ENCODE measurements at places on chromosomes 13 and 19.

- peak; percentile 59 for DNase-seq
These were observed 68.6 kb downstream of the RASA3 start for GRCh38 chr13:114063545-114064449.

GRCh38 chr19:10020851-10021250 is 7.6 kb downstream of the RDH8 start:
- DNase-seq, result no peak

DNA sequence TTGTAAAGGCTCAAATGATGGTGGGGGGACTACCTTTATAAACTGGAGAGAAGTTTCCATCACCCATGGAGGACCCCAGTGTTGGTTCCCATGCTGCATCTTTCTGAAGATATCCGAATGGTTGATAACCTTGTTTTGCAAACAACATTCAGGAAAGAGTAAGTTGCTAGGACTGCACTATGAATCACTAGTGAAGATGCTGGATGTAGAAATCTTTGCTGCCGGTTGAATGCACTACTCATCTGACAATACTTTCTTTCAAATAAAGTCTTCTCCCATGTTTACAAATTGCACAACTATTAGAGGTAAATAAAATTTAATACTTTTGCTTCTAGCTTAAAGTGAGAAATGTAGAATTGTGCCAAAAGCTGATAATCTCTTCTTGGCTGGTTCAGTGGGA is 198.4 kb upstream of the SLITRK6 start:
- DNase-seq, result no peak

DNA sequence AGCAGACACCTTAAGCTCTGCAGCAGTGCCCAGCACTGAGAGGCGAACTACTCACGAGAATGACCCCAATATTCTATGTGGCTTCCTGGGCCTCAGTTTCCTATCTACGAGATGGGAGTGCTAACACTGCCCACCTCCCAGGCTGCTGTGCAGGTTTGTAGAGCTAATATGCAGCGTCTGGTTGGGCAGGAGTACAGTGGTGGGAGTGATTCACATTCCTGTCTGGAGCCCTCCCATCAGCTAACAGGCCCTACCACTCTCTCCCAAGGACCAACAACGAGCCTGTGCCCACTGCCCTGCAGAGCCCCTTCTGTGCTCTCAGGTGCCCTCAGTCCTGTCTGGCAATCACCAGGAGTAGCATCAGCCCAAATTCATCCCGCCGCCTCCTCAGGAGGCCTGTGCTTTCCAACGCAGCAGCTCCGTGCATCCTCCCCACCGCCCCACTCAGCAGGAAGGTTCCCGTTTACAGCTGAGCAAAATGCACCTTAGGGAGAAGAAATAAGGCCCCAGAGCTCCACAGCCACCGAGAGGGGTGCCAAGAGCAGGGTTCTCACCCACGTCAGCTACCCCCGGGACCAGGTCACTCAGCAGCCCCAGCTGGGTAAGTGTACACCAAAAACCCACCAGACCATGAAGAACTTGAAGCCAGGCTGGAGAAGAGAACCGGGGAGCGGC is 6.6 kb downstream of the AKT2 start:
- DNase-seq, result no peak

GRCh38 chr13:89746554-89746953 is 1600.9 kb upstream of the MIR17HG start:
- no peak for DNase-seq

GRCh38 chr13:49840675-49841074 is 48.2 kb upstream of the KPNA3 start:
- DNase-seq, result no peak

DNA sequence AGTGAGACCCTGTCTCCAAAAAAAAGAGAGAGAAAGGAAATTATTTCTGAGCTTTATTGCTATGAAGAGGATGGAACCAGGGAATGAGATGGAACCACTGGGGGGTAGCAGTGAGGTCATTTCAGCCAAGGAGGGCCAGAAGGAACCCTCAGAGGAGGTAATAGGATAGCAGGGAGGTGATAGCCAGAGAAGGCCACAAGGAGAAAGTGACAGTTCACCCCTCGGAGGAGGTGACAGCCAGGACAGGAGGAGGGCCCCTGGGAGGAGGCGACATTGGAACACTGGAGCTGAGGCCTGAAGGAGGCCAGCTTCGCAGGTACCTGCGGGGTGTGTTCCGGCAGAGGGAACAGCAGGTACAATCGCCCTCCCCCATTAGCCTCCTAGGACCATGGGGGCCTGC is 675 bp upstream of the PGPEP1 start:
- peak; percentile 29 for DNase-seq

Measured in HCEC 1CT (cell line).